Heart right ventricle (tissue), 16 donors: ENCODE measurements at places on chromosomes 11 and 22.

DNA sequence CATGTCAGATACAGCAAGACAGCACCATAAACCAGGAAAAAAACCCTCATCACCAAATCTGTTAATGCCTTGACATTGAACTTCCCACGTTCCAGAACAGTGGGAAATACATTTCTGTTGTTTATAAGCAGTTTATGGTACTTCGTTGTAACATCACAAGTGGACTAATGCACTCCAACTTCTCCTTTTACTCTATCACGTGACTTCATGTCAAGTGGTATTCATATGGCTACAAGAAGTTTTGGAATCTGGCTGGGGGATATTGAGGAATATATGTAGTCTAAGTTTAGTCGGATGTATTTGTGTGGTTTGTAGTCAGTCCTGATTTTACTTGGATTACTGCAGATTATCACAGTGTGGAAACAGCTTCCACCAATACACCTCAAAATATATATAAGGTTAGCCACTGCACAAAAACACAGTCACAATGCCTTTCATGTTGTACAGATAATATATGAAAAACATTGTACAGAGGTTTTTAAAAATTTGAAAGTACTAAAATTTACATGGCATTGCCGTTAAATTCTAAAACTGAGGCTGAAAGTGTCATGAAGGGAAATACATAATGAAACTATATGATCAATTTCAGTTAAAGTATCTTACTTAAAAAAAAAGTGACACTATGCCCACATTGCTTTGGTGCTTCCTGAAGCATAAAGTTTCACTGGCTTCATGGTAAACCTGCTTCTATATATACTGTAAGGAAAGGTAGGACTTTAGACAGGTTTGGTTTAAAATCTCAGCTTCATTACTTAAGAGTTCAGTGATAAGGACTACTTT, 134.1 kb downstream of the CASP12 start:
- no peak for DNase-seq

GRCh38 chr11:71300187-71300586, 47.8 kb upstream of the SHANK2 start:
- DNase-seq: no peak

DNA sequence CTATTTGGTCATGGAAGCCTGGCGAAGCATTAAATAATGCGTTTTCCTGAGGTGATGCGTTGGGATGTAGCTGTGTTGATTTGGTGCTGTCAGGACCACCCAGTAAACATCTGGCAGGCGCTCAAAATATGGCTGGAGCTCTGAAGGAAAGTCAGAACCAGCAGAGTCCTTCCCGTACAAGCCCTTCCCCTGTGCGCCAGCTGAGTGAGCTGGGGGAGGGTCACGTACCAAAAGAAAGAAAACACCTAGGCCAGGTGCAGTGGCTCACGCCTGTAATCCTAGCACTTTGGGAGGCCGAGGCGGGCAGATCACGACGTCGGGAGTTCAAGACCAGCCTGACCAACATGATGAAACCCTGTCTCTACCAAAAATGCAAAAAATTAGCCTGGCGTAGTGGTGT, 55.6 kb upstream of the CECR2 start:
- DNase-seq: no peak

GRCh38 chr11:46307785-46308341, 30.4 kb downstream of the CREB3L1 start:
- DNase-seq: no peak

GRCh38 chr11:108895579-108896480, 231.0 kb downstream of the DDX10 start:
- DNase-seq: no peak

DNA sequence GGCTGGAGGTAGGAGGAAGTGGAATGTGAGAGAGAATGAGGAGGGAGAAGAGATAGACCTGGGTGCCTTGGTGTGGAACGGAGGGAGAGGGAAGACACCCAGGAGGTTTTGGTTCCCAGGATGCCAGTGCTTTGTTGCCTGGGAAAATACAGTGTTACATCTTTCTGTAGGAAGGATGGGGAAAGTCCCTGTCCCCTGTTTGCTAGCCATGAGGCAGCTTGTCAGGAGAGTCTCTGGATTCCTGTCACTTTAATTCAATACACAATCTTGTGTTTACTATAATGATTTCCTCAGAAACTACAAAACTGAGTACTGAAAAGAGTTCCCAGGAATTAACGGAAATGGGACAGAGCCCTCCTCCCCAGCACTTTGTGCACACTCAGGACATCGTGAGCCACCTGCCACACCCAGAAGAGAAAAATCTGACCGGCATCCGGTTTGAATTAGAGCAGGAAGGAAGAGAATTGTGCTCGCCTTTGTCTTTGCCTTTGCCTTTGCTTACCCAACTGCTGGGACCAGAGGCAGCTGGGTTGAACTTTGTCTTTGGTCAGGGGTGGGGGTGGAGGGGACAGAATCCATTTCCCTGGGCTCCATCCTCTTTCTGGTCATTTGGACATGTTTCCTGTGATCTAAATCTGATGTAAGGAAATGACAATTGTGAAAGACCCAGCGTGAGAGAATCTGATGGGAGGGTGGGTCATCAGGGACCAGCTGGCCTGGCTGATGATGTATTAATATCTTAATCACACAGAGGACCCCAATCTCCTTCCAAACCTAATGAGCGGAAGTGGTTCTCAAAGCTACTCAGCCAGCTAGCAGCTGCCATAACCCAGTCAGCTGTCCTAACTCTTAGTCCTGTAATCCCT, 1.3 kb upstream of the LIMK2 start:
- DNase-seq: peak; percentile 64

DNA sequence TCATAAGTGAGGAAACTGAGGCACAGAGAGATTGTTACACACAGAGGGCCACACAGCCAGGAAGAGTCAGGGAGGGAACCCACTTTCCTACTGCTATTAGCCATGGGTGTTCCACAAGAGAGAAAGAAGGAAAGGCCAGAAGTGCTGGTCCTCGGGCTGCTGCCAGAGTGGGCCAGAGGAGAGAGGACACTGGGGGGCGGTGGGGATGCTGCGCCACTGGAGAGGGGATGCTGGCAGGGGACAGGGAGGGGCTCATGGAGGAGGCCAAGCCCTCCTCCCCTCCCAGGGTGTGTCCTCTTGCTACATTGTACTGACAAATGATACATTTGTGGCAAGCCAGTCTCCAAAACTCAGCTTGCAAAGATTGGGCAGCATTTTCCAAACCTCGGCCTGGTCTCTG, 9.9 kb downstream of the IL10RA start:
- DNase-seq: no peak

DNA sequence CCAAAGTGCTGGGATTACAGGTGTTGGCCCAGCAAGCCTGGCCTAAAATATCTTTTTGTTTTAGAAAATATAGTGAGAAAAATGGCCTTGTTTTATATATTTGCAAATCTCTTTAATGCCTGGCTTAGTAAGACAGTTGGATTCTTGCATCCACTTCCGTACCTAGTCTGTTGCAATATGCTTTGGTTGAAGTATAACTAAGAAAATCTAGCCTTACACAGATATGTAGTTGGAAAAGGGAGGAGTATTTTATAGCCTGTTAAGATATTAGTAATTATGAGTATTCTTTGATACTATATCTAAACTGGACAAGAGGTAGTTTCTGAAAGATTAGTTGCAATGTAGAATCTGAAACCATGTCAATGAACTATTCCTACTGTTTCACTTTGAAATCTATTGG, 65.1 kb downstream of the ZNRF3 start:
- no peak for DNase-seq
